ENCODE measurements at places on chromosomes 13 and 19. TPM values are rescaled to one million over a fixed set of nuclear protein-coding genes. Genes with fewer than 3 reads are reported as not detected.

Gene ZNF888
- polyA plus RNA-seq: 2.4 TPM

Gene NLRP7
- polyA plus RNA-seq: not detected

Gene ZNF285
- polyA plus RNA-seq: 0.94 TPM

Gene CYTH2
- polyA plus RNA-seq: 18.6 TPM

Gene SYNGR4
- polyA plus RNA-seq: not detected

DNA sequence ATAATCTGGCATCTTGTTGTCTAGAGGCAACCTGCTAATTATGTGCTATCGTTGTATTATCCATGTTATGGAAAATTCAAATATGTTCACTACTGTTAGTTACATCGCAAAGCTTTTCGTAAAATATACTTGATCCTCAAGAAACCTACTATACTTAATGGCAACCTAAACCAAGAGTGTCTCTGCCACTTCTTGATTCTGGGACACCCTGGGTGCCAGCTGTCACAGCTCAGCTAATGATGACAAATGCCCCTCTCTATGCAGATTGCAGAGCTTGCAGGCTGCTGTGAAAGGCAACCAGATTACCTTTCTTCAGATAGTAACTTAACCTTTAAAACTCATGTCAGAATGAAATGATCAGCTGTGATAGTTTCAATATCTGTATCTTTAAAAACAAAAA lies 8.9 kb upstream of the MAB21L1 start:
- no peak for DNase-seq

DNA sequence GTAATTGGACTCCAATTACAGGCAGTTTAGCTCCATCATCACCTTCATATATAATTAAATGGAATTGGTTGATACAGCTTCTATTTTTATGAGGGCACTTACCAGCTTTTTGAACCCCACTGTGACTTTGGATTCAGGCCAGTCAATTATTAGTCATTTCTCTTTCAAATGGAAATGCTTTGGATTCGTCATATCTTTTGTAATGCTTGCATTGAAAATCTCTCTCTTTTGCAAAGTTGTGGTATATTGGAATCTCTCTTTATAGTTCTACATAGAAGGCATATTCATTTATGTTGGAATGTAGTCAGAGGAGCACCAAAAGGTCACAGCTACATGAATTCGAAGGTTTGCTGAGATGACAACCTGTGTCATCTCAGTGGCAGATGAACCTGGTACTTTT lies 1074.3 kb upstream of the SLC10A2 start:
- DNase-seq: peak; percentile 73

DNA sequence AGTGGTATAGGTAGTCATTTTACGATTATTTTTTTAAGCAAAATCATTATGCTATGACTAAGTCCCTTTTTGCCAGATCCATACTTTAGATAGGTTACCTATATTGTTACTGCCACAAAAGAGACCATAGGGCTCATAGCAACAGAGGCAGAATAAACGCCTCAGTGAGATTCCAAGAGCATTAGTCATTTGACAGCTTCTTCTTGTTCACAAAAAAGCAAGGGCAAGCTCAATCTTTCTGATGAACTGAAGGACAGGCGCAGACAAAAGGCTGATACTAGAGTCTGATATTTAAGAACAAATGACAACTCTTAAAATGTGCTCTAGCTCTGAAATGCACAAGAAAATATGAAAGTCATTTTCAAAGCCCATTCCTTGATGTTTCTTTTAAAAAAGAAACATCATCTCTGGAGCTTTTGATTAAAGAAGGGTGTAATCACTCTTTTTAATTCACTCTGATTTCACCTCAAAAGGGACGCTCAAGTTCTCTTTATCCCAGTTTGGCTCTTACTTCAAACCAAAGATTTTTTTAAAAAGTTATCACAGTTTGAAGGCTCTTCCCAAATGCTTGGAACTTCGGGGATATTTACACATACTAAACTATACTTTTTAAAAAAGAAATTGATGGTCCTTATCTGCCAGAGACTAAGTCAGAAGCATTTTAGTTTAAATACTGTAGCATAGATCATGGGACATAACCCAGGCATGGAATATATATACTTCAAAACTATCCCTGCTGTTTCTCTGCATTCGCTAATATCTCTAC lies 187.2 kb downstream of the EFNB2 start:
- DNase-seq: peak; percentile 44

- no peak for DNase-seq
Observed at GRCh38 chr13:47230155-47230554, 333.3 kb upstream of the HTR2A start.

- DNase-seq: no peak
Observed at GRCh38 chr19:15247107-15248014, 15.1 kb upstream of the EPHX3 start.

GRCh38 chr13:101016475-101016874 lies 341.9 kb upstream of the TMTC4 start:
- no peak for DNase-seq

DNA sequence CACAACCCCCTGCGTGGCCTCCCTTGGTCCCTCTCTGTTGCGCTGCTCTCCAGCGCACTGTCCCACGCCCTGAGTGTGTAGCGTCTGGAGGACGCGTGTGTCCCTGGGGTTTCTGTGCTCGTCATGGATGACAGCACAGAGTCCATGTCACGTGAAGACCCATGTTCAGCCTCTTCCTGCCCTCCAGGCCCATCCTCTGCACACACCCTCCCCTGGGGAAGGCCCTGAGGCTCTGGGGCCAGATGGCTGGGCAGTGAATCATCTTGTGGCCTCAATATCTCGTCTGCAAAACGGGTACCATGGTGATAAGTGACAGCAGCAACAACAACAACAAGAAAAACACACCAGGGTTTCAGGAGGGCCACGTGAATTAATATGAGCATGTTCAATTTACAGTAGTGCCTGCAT lies 71.5 kb upstream of the ARHGEF7 start:
- no peak for DNase-seq

DNA sequence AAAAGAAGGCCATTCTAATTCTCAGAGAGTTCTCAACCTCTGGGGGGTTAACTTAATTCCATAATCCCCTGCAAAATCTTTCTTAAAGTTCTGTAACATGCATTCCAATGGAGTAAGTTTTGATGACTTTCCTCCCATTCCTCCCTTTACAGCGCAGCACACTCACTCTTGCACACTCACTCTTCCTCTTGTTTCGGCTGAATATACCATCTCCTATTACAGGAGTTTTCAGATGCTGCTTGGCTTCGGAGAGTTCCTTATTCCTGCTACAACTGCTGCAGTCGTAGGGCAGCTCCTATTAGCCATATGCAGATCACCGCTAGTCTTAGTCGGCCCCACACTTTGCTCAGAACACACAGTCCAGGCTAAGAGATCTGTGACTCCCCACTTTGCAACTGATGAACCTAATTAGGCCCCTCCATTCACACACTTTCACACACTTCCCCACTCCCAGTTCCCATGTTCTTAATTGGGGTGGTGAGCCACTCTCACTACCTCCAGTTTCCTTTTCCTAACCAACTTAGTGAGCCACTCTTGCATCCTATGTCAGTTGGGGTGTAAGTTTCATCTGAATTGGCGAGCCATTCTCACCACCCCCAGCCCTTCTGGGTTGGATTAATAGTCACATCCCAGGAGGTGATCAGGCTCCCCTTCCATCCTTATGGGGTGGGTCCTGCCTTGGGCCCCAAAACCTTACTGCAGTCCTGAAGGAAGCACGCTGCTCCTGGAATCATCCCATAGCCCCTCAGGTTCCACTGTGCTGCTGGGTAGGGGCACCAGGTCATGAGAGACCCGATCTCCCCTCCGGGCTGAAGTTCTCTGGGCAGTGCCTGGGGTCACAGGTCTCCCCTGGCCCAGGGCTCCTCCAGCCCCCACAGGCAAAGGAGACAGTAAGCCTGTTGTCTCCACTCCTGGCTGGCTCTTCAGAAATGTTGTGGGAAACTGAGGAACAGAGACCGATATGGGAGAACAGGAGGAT lies 53.9 kb downstream of the OR10H4 start:
- DNase-seq: no peak

DNA sequence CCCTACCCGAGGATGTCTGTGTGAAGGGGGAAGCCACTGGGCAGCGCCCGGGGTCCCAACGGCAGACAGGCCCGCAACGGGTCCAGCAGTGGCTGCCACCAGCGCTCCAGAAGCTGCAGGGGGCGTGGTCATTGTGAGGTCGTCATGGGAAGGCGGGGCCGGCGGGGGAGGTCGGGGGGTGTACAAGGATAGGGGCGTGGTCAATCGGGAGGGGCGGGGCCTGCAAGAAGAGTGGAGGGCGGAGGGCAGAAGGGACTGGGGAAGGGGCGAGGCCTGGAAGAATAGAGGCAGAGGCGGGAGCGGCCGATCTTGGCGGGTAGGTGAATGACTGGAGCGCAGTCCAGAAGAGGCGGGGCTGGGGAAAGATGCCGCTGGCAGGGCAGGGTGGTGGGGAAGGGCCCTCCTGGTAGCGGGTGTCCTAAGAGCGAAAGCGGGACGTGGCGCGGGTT lies 4.4 kb downstream of the FUZ start:
- peak; percentile 73 for DNase-seq

GRCh38 chr19:46369817-46370216 lies 22.9 kb downstream of the PPP5C start:
- no peak for DNase-seq

- no peak for DNase-seq
Observed at GRCh38 chr19:15445807-15446376, 3.9 kb downstream of the WIZ start.

DNA sequence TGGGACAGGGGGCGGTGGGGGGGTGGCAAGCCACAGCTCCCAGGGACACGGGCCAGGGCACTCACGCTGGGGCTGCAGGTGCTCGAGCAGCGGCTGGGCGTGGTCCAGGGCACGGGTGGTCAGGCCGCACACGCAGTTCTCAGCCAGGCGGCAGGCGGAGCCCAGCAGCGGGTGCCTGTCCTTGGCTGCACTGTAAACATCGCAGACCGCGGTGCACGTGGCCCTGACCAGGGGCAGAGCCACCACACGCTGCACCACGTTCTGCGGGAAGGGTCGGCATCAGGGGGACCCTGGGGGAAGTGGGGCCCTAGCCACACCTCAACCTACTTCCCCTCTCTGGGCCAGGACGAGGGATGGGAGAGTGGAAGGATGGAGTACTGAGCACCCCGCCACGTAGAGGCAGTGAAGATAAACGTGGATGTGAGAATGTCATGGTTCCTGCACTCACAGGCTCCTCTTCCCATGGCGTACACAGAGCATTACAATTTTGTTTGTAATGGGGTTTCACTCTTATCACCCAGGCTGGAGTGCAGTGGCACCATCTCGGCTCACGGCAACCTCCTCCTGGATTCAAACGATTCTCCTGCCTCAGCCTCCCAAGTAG lies 3.4 kb downstream of the PLIN5 start:
- DNase-seq: no peak

- DNase-seq: peak; percentile 53
Observed at GRCh38 chr13:51639171-51639570, 54.9 kb downstream of the WDFY2 start.

DNA sequence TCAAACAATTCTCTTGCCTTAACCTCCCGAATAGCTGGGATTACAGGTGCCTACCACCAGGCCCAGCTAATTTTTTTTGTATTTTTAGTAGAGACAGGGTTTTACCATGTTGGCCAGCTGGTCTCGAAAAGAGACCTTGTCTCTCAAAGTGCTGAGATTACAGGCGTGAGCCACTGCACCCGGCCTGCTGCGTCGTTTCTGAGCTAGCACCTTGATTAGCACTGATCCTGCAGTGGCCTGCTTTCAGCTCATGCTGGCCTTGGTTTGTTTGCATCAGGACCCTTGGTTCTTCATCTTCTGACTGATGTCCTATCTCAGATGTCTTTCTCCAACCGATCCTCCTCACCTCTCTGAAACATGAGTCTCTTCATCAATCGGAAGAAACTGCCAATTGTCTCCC lies 4.9 kb upstream of the TFDP1 start:
- no peak for DNase-seq

DNA sequence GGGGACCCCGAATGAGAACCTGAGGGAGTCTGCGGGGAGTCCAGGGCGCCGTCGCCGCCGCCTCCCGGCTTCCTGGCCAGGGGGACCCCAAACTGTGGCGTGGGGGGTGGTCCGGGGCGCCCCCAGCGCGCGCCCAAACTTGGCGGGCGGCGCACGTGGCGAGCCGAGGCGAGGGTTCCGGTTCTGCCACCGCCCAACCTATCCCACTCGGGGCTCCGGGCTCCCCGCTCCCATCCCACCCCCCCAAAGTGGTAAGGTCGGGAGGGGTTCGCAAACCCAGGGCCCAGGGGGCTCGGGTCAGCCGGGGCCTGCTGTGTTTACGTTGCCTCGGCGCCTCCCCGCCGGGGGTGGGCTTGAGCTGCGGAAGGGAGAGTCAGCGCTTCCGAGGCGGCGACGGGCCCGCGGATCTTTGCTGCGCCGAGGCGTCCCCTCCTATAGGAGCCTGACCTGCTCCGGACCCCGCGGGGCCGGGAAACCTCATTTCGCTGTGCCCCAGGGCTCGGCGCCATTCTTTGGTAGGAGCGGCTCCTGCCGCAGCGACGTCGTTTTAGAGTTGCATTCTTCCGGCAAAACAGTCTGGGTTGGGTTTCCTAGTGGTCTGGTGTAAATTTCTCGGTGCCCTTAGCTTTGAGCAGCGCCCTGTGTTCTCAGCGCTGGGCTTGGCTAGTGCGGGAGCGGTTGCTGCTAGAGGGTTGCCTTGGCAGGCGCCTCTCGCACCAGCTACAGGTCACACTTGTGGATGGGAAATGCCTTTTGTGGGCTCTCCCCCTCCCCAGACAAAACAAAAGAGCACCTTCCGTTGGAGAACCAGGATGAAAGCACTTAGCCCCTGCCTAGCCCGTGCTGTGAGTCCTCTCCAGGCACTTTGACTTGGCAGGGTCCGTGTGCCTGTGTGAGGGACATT lies 1.2 kb downstream of the DAZAP1 start:
- DNase-seq: peak; percentile 47

DNA sequence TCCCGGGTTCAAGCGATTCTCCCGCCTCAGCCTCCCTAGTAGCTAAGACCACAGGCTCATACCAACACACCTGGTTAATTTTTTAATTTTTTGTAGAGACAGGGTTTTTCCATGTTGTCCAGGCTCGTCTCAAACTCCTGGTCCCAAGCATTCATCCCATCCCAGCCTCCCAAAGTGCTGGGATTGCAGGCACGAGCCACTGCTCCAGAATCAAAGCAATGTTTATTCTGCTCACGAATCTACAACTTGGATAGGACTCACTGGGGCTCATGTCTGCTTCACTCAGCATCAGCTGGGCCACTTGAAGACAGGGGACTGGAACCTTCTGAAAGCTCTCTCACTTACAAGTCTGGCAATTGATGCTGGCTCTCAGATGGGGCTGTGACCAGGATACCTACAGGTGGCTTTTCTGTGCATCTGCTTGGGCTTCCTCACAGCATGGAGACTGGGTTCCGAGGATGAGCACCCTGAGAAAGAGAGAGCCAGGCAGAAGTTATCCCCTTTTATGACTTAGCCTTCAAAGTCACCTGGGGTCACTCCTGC lies 8.2 kb upstream of the ZNF792 start:
- no peak for DNase-seq

GRCh38 chr13:60012488-60012887 lies 151.2 kb downstream of the DIAPH3 start:
- DNase-seq: no peak

DNA sequence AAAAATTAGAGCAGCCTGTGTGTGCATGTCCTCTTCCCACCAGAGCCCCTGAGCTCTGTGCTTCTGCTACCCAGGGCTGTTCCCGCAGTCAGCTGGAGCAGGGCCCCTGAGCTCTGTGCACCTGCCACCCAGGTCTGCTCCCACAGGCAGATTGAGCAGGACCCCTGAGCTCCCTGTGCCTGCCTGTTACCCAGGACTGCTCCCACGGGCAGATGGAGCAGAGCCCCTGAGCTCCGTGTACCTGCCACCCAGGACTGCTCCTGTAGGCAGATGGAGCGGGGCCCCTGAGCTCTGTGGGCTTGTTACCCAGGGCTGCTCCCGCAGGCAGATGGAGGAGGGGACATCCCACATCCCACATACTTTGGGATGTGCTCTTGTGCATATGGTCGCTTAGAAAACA lies 186.8 kb upstream of the SOX1 start:
- no peak for DNase-seq
